ENCODE measurements at places on chromosomes 16 and 17. TPM values are rescaled to one million over a fixed set of nuclear protein-coding genes. Genes with fewer than 3 reads are reported as not detected.

Gene MPRIP
- total RNA-seq: 67.4 TPM

Gene SDR42E2
- total RNA-seq: 0.11 TPM

Gene SLC12A3
- not detected for total RNA-seq

Gene GEMIN4
- 48.7 TPM for total RNA-seq

Gene CDH8
- total RNA-seq: not detected

Gene LGALS9B
- total RNA-seq: not detected

Gene NGFR
- total RNA-seq: not detected

Gene VMO1
- total RNA-seq: not detected

Gene INCA1
- total RNA-seq: 0.53 TPM

Gene SLC35G6
- not detected for total RNA-seq

Gene SSTR5
- not detected for total RNA-seq

Gene OSBPL7
- total RNA-seq: 29.9 TPM

Gene EPX
- total RNA-seq: not detected

Gene CDYL2
- 10.8 TPM for total RNA-seq

Gene GALNS
- total RNA-seq: 29.3 TPM

Gene PDE6G
- 8.1 TPM for total RNA-seq

Gene GRIN2A
- total RNA-seq: not detected

Gene GALR2
- 6.2 TPM for total RNA-seq

Gene VASN
- not detected for total RNA-seq
